ENCODE measurements at places on chromosomes 6 and 20.

GRCh38 chr6:141413196-141413595 lies 719.5 kb upstream of the GJE1 start:
- no peak for DNase-seq

DNA sequence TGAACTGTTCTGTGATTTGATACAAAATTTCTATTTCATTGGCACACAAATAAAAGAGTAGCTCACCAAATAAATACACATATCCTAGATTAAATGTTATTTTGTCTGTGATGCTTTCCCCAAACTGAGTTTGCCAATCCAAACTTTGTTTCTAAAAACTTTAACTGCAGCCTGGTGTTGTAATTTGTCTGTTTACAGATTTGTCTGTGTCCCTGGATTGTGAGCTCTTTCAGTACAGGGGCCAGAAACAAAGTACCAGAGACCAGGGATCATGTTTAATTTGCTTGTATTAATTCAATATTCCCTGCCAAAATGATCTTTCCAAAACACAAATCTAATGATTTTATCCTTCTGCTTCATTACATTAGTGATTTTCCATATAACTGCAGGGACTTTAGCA lies 1044.6 kb upstream of the GJE1 start:
- no peak for DNase-seq

GRCh38 chr20:23584434-23585199 lies 16.3 kb upstream of the CST9L start:
- no peak for DNase-seq

DNA sequence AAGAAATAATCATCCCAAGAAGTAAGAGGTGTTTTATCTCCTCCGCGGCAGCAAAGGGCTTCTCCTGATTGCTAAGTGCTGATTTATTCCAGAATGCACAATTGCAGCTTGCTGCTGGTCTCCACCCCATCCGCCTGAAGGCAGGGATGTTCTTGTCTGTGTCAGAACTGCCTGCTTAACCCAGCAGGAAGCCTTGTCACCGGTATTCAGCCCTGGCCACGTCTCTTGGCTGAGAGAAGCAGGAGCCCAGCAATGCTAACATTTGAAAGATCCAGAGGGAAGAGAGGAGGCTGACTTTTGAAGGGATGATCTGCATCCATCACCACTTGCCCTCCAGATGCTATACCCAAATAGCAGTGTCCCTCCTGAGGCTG lies 4.2 kb downstream of the SCML4 start:
- no peak for DNase-seq

DNA sequence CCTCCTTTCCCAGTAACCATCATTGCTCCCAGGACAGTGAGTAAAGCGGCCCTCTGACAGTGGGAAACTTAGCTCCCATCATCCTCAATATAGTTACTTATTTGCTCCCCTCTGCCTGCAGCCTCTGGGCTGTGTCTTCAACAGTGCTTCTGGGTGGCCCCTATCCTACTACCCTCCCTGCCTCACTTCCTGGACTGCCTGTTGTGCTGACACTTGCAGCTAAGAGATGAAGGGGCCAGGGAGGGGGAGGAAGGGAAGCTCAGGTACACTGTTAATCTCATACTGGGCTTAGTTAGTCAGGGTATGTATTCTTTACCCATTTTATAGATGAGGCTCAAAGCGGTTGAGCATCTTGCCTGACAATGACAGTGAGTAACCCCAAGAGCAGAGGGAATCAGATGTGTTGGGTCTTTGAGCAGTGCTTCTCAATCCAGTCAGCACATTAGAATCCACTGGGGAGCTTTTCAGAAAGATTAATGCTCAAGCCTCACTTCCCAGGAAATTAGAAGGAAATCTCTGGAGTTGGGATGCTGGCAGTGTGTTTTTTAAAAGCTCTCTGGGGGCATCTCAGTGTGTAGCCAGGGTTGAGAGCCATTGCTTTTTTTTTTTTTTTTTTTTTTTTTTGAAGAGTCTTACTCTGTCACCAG lies 27.1 kb upstream of the KCNK5 start:
- DNase-seq, result no peak

GRCh38 chr6:149545258-149545753 lies 537 bp downstream of the PPIL4 start:
- DNase-seq, result peak; percentile 56

- no peak for DNase-seq
These were observed 34.2 kb upstream of the MDGA1 start for GRCh38 chr6:37731888-37732287.

DNA sequence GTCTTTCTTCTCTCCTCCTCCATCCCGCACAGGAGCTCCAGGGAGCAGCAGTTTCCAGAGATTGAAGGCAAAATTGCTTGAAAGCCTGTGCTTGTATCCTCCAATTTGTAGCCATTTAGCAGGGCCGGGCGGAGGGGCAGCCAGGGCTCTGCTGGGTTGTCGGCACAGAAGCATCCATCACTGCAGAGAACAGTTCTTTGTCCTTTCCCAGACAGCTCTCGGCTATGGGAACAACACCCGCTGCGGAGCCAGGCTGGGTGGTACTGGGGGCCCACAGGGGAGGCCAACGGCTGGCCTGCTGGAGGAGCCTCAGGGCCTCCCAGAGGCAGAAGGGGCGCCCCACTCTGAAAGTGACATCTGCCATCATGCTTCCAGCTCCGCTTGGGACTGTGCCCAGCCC lies 7.8 kb downstream of the HRH3 start:
- DNase-seq, result no peak

- no peak for DNase-seq
These were observed 221.3 kb downstream of the MOXD1 start for GRCh38 chr6:132179955-132180354.

GRCh38 chr6:102742028-102742427 lies 1348.5 kb downstream of the GRIK2 start:
- no peak for DNase-seq

DNA sequence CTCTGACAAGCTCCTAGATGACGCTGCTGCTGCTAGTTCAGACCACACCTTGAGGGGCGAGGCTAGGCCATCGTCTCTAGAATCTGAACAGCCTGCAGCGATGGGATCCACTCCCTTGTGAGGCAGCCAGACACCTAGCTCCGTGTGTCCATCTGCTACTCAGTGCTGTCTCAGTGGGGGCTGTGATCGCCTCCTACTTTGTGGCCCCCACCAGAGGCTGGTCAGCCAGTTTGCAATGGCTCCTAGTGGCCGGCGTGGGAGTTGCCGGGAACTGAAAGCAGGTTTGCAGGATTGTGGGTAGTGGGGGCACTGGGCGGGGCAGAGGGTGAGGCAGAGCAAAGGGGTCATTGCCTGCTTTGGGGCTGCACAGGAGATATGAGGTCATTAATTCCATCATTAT lies 2.8 kb downstream of the CCN5 start:
- DNase-seq, result no peak

DNA sequence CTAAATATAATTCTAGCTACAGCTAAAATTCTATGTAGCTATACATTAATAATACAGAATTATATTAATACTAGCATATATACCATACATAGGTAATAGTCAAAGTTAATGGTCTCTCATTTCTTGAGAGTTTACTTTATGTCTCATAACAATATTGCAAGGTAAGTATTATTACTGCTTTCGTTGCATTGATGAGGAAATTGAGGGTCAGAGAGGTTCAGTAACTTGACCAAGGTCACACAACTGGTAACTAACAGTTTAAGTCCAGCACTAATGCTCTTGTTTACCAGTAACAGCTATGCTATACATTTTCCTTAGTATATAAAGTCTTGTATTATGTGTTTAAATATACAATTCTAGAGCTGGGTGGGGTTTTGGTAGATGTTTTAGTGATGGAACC lies 67.6 kb downstream of the AFG1L start:
- DNase-seq, result no peak

- DNase-seq, result no peak
These were observed 220.0 kb upstream of the ZFP64 start for GRCh38 chr20:52411611-52412010.

- no peak for DNase-seq
These were observed 76.8 kb downstream of the NCOA7 start for GRCh38 chr6:125867483-125867942.

- no peak for DNase-seq
These were observed 14.6 kb upstream of the ARID1B start for GRCh38 chr6:156762547-156762946.
